ENCODE measurements at places on chromosomes 16 and 17. TPM values are rescaled to one million over a fixed set of nuclear protein-coding genes. Genes with fewer than 3 reads are reported as not detected.
A peak's percentile ranks its signal among the peaks of the same experiment; 100 is the strongest.

CMTM2 gene
- 3.1 TPM for total RNA-seq

TMEM106A gene
- 14.2 TPM for total RNA-seq

TAT gene
- not detected for total RNA-seq

TMEM114 gene
- not detected for total RNA-seq

GRCh38 chr17:17545031-17545820 is 46.3 kb downstream of the PEMT start:
- no peak overlapping the region for H3K27ac ChIP-seq
- no peak overlapping the region for H3K4me3 ChIP-seq
- no peaks in the 10 kb centered on the region for H3K27me3 ChIP-seq
- H3K4me1 ChIP-seq: peaks cover 3% of the 10 kb centered on the region

- H3K27ac ChIP-seq: no peak overlapping the region
- DNase-seq: no peak
- no peak overlapping the region for H3K4me3 ChIP-seq
- H3K4me1 ChIP-seq: peaks cover 16% of the 10 kb centered on the region
- H3K27me3 ChIP-seq: no peaks in the 10 kb centered on the region
- H3K36me3 ChIP-seq: no peaks in the 10 kb centered on the region
Observed at GRCh38 chr17:64278614-64279013, 15.6 kb upstream of the TEX2 start.

GRCh38 chr17:77182205-77183172 is 41.7 kb downstream of the SEC14L1 start:
- H3K36me3 ChIP-seq: no peaks in the 10 kb centered on the region
- DNase-seq: no peak
- H3K27me3 ChIP-seq: no peaks in the 10 kb centered on the region
- H3K27ac ChIP-seq: peak overlapping the region; percentile 65

GRCh38 chr16:81997738-81998137 is 13.5 kb downstream of the SDR42E1 start:
- no peak for DNase-seq
- H3K4me1 ChIP-seq: peaks cover 14% of the 10 kb centered on the region
- H3K27me3 ChIP-seq: no peaks in the 10 kb centered on the region
- no peak overlapping the region for H3K27ac ChIP-seq
- H3K36me3 ChIP-seq: no peaks in the 10 kb centered on the region

DNA sequence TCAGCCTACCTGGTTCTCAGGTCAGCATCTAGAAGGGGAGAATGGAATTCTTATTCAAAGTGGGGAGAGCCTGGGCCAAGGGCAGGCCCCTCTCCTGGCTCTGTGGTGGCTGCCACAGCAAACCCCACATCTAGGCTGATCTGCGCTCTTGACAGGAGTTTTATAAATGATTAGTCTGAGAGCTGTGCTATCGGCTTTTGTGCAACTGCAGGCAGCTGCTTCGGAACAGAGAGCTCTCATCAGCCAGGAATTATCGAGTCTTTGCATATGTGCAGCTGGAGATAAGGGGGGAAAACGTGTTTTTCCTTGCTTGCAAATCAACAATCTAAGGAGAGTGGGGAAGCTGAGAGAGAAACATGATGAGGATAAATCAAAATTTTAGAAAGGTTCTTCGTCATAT is 91.7 kb downstream of the HS3ST3A1 start:
- H3K36me3 ChIP-seq: no peaks in the 10 kb centered on the region
- DNase-seq: no peak
- no peaks in the 10 kb centered on the region for H3K27me3 ChIP-seq
- no peak overlapping the region for H3K27ac ChIP-seq

Measured in upper lobe of right lung (tissue), 1 donor.